AG10803 (cell line): ENCODE measurements at places on chromosomes 2 and 18.
A peak's percentile ranks its signal among the peaks of the same experiment; 100 is the strongest.

DNA sequence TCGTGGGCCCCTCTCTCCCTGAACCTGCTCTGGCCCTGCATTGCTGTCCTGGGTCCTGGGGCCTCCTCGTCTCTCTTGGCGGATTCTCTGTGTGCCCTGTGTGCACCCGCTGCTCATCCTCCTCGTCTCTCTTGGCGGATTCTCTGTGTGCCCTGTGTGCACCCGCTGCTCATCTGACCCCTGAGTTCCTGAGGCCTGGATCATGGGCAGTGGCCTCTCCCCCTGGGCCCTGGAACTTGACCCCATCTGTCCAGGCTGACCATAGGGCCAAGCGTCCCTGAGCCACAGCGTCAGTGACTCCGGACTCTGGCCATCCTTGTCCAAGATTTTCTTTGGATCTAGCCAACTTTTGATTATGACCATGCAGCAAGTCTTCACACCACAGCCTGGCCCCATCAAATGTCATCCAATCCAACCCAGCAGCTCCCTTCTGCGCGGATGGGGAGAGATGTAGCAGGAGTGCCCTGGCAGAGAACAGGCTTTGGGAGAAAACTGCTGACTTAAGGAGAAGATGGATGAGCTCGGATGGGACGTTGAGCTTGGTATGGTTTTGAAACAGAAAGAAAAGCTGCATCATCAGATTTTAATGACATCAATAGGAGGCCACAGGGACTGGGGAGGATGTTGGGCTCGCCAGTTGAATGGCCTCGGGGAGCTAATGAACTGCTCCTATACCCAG is 455.1 kb upstream of the HS6ST1 start:
- no peak for DNase-seq

DNA sequence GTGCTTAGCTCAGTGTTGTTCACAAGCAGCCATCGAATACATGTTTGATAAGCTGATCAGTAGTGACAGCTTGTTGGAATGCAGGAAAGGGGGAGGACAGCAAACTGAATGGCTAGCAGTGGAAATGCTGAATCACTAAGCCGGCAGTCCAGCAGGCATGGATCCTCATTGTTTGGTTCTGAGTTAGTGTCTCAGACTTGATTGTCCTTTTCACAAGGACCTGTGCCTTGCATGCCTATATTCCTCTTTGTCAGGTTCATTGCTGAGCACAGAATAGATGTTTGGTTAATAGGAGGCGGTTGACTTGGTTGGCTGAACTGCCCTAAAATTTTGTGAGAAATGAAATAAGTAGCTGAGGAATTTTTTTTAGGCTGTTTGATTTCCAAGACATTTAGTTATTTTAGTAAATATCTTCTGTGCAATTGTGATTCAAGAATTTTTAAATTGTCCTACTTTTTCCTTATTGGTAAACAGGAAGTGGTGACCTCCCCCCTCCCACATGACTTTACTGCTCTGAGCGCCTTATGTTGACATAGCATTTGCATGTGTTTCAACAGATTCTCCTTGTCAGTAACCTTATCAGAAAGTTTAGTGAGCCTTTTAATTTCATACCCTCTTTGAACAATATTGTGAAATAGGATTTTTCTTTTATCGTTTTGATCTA is 21.4 kb upstream of the STON1 start:
- peak; percentile 72 for DNase-seq

DNA sequence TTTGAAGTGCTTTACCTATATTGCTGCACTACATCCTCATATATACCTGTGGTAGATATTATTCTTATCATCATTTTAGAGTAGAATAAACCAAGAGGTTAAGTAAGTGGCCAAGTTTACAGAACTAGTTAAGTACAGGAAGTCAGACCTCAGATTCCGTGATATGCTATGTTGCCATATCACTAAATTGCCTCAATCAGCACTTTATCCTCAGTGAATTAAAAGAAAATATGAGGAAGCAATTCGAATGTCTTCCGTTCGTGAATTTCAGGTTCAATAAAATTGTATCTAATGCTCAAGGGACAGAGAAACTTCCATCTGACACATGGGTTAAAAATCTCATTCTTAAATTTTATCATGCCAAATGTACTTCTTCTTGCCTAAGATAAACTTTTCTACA is 848.6 kb downstream of the CPS1 start:
- DNase-seq: no peak

DNA sequence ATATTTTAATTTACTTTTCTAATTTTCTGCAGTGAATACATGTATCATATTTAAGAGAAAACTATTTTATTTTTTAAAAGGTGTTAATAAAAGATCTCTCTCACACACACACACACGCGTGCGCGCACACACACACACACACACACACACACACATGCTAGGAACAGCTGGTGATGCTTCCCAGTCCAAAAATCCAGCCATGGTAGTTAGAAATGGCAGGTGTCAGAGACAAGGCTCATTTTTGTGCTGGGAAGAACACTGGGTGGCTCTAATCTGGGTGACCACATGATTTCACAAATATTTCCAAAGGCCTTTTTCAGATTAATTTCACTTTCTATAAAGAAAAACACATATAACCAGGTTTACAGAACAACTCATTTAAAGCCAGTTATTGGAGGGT is 104.5 kb upstream of the NCK2 start:
- no peak for DNase-seq

DNA sequence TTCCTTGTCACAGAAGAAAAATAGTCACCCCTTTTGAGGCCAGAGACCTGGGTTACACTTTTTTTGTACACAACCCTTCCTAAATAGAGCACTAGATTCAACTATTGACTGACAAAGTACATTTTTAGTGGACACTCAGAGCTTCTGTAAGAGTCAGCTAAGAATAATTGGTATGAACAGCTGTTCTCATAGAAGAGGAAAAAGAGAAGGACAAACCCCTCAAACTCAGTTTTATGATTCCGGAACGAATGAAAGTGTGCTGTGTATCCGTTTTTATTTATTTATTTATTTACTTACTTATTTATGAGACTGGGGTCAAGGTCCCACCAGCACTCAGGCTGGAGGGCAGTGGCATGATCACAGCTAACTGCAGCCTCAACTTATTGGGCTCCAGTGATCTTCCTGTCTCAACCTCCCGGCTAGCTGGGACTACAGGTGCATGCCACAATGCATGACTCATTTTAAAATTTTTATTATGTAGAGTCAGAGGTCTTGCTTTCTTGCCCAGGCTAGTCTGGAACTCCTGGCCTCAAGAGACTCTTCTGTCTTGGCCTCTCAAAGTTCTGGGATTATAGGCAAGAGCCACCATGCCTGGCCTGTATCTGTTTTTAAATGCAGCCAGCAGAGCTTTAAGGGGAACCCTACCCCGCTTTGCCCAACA is 36.0 kb upstream of the FZD5 start:
- peak; percentile 23 for DNase-seq

GRCh38 chr2:80205498-80205897 is 99.1 kb downstream of the LRRTM1 start:
- DNase-seq: no peak

GRCh38 chr18:48215876-48216638 is 193.1 kb downstream of the ZBTB7C start:
- no peak for DNase-seq

DNA sequence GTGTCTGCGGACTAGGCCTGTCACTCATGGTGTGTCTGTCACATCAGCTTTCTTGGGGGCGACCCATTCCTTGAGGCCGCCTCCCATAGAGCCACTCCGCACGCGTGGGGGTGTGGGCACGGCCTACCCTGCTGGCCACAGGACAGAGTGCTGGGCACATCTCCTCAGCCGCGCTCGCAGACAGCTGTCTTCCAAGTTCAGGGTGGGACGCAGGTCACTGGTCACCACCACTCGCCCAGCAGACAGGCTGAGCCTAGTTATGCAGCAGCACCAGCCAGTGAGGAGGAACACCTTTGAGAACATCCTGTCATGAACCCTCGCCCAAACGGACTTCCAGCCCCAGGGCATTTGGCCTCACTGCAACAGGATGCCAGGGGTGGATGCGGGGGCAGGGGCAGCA is 30.8 kb upstream of the BIN1 start:
- DNase-seq: no peak

GRCh38 chr2:104046466-104046865 is 807.4 kb upstream of the POU3F3 start:
- no peak for DNase-seq

- DNase-seq: no peak
Observed at GRCh38 chr2:147311058-147311430, 533.8 kb upstream of the ACVR2A start.

GRCh38 chr2:38850045-38850444 is 25.7 kb downstream of the DHX57 start:
- no peak for DNase-seq

DNA sequence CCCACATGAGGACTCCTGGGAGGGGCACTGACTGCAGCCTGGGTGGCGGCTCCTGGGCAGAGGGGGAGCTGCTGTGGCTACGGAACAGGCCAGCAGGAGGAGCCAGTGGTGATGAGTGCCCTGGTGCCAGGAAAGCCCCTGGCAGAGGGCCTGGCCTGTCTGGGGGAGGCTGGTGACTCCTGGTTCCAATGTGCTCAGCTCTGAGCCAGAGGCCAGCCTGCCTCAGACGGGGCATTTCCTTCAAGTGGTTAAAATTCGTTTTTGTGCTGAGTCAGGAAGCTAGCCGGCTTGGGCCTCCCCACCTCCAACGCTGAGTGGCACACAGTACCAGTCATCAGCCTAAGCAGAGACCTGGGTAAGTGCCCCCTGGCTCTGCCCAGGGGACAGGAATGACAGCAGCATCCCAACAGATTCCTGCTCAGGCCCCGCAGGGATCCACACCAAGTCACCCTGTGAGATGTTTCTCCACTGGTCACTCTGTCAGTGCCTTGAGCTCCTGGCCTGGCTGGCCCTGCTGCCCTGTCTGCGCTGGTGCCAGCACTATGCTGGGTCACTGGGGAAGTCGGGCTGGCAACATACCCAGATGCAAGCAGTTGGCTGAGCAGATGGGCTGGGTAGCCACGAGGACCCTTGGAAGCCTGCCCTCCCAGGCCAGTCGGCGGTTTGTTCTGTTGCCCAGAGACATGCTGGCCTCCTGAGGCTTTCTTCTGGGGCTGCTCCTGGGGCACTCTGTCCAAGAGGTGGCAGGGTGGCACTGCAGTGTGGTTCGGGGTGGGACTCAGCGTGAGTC is 7.1 kb upstream of the KLF11 start:
- peak; percentile 79 for DNase-seq

- no peak for DNase-seq
Observed at GRCh38 chr2:231523451-231524285, 6.6 kb downstream of the NMUR1 start.

DNA sequence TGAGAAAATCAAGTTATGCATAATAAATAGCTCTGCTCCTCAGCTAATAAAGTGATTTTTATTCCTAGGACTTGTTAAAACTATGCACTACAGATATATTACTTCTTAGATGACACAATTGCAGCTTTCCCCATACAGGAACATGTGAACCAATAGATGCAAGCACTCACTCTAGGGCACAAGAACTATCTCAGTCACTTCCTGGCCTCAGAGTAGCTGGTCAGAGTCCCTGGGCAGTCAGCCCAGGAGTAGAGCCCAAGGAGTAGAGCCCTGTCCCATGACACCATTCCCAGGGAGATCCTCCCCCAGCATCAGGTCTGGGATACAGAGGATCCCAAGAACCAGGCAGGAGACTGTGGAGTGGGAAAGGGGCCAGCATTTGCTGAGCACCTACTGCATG is 2.7 kb downstream of the TNS1 start:
- DNase-seq: peak; percentile 91

DNA sequence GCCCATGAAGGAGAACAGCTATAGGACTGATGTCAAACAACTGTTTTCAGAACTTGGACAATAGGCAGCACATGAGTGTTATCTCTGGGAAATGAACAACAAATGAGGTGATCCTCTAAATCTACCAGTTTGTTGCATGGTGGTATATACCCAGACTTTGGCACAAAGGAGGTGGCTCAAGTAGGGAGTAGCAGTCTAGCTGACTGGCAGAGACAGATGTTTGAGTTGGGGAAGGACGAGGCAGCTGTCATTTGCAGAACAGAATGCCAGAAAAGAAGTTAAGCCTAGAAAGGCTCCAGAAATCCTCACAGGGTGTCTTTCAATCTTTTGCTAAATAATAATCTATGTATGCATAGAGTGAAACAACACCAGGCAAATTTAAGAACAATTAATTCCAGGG is 47.4 kb downstream of the RPE start:
- DNase-seq: no peak

- DNase-seq: peak; percentile 9
Observed at GRCh38 chr2:23636426-23636825, 251.4 kb downstream of the KLHL29 start.

- DNase-seq: no peak
Observed at GRCh38 chr2:68769586-68770270, 35.1 kb downstream of the ARHGAP25 start.

DNA sequence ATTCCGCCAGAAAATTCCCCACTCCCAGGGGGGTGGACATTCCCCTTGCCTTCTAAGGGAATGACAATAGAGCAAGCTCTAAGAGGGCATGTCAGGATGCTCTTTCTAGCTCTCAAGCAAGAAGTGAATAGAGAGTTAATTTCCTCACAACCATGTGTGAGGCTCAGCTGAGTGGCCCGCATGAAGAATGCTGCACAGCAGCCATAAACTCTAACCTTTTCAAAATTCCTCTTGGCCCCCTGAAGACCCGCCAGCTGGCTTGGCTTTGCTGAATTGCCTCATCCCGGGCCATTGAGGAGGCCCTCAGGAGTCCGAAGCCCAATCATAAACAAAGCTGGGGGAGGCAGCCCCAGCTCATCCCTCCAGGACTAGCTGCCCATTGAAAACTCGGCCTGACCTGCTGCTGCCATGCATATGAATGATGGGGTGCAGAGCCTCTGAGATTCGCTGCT is 38.2 kb downstream of the NRP2 start:
- no peak for DNase-seq

- no peak for DNase-seq
Observed at GRCh38 chr2:175068534-175068933, 63.4 kb upstream of the CHN1 start.
